GM04503 (cell line): ENCODE measurements at places on chromosomes 13 and 19.

GRCh38 chr19:30879225-30879624 is 470.0 kb downstream of the TSHZ3 start:
- DNase-seq: no peak

GRCh38 chr13:93861818-93862217 is 617.7 kb downstream of the DCT start:
- DNase-seq: peak; percentile 18

DNA sequence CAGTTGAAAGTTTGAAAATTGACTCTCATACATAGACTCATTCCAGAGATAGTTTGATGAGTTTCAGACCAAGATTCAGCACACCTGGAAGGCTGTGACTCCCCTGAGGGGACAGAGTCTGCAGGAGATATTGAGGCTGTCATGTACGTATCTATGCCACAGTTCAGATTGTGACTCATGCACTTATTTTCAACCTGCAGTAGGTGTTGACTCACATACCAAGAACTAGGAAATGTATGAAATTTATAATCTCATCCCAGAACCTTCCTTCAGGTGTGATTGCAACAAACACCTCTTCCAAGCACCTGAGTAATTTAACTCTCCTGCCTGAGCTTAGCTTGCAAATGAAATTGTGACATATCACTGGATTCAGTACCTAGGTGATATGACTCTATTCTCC is 64.4 kb upstream of the ZNF43 start:
- no peak for DNase-seq

GRCh38 chr19:39936020-39936419 is 1.6 kb upstream of the FCGBP start:
- no peak for DNase-seq

- DNase-seq: no peak
Observed at GRCh38 chr19:1799695-1800342, 12.3 kb downstream of the ATP8B3 start.

- DNase-seq: no peak
Observed at GRCh38 chr13:111153279-111153976, 38.3 kb downstream of the ARHGEF7 start.

DNA sequence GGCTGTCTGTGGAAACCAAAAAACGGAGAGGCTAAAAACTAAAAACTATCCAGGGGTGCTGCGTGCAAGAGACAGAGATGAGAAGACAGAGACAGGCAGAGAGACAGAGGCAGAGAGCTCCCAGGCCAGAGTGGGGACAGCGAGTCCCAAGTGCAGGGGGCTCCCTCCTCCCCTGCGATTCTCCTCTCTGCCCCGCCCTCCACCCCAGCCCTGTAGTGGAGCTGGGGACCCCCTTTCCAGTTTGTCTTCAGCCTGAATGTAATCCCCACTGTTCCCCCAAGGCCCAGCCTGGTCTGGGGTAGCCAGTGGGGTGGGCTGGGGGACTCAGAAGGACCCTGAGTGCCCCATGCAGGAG is 2.0 kb downstream of the NFIC start:
- DNase-seq: no peak

DNA sequence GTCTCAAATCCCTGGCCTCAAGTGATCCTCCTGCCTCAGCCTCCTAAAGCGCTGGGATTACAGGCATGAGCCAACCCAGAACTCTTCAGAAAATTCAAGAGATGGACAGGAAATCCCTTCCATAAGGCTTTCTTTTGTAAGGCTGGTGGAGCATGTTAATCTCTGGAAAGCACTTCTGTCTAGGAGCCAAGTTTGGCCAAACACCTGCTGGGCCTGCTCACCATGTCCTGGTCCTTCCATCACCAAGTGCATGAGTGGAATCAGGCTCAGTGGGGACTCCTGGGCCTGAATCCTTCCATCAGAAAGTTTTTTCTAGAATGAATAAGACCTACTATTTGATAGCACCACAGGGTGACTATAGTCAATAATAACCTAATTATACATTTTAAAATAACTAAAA is 148.0 kb downstream of the DCLK1 start:
- DNase-seq: no peak

DNA sequence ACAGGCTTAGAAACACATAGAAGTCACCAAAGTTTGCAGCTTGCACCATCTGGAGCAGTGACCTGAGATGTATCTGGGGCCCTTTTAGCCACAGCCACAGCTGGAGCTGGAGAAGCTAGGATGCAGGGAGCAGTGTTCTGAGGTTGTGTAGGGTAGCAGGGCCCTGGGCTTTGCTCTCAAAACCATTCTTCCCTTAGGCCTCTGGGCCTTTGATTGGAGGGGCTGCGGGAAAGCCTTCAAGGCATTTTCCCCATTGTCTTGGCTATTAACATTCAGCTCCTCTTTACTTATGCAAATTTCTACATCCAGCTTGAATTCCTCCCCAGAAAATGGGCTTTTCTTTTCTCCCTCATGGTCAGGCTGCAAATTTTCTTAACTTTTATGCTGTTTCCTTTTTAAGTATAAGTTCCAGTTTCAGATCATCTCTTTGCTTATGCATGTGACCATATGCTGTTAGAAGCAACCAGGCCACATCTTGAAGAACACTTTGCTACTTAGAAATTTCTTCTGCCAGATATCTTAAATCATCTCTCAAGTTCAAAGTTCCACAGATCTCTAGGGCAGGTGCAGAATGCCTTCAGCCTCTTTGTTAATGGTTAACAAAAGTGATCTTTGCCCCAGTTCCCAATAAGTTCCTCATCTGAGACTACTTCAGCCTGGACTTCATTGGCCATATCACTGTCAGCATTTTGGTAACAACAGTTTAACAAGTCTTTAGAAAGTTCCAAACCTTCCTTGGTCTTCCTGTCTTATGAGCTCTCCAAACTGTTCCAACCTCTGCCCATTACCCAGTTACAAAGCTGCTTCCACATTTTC is 48.5 kb downstream of the NBEA start:
- DNase-seq: no peak

- no peak for DNase-seq
Observed at GRCh38 chr13:55664178-55664577, 1476.5 kb upstream of the PRR20A start.

- no peak for DNase-seq
Observed at GRCh38 chr13:101210774-101211173, 205.5 kb downstream of the NALCN start.

GRCh38 chr13:79990048-79990447 is 350.9 kb downstream of the SPRY2 start:
- no peak for DNase-seq

DNA sequence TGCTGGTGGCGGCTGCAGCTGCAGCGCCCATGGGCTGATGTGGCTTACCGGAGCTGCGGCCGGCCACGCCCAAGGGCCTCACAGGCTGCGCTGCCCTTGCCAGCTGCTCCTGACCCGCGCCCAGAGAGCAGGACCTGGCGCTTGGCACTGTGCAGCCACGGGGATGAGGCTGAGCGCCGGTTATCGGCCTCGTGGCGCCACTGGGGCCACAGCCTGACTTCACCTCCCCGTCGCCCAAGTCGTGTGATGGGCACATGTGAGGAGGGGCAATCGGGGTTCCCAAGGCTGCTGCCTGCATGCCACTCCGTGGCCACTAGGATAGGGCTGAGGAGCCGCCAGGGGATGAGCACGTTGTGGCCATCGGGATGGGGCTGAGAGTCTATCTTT is 77.2 kb upstream of the PABPC3 start:
- no peak for DNase-seq

GRCh38 chr13:109151696-109152095 is 522.3 kb downstream of the MYO16 start:
- no peak for DNase-seq

GRCh38 chr19:9672893-9673292 is 2.0 kb downstream of the ZNF562 start:
- DNase-seq: no peak

GRCh38 chr13:39318161-39318560 is 279.9 kb downstream of the NHLRC3 start:
- no peak for DNase-seq
